ENCODE measurements at places on chromosomes 7 and 10. TPM values are rescaled to one million over a fixed set of nuclear protein-coding genes. Genes with fewer than 3 reads are reported as not detected.
A peak's percentile ranks its signal among the peaks of the same experiment; 100 is the strongest.

GRCh38 chr7:88842201-88842600, 46.7 kb upstream of the TEX47 start:
- no peaks in the 10 kb centered on the region for H3K4me1 ChIP-seq
- H3K27ac ChIP-seq: no peak overlapping the region
- no peaks in the 10 kb centered on the region for H3K36me3 ChIP-seq
- no peaks in the 10 kb centered on the region for H3K27me3 ChIP-seq

DNA sequence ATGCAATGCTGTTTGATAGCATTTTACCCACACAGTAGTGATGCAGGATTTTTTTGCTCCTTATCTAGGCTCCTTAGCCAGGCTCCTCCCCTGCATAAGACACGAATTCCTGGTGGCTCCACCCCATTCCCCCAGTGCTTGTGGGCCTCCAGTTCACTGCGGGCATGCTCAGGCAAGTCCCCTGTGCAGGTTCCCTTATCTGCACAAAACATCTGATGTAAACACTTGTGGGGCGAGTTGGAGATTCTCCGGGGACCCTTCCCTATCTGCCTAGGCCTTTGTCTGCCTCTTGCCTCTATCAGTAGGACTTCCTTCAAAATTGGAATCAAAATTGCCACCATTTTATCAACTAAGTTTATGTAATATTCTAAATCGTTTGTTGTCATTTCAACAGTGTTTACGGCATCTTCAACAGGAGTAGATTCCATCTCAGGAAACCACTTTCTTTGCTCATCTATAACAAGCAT, 5.4 kb upstream of the STK17A start:
- no peaks in the 10 kb centered on the region for H3K27me3 ChIP-seq
- peaks cover 3% of the 10 kb centered on the region for H3K4me1 ChIP-seq
- no peak overlapping the region for H3K27ac ChIP-seq
- no peak for DNase-seq

Gene HOXA4
- 1.8 TPM for total RNA-seq

Gene FBXL13
- 2.7 TPM for total RNA-seq

- peaks cover 11% of the 10 kb centered on the region for H3K4me1 ChIP-seq
- no peaks in the 10 kb centered on the region for H3K36me3 ChIP-seq
- DNase-seq: no peak
Observed at GRCh38 chr7:41699516-41699915, 3.4 kb downstream of the INHBA start.

Gene GSDME
- total RNA-seq: 41.9 TPM

DNA sequence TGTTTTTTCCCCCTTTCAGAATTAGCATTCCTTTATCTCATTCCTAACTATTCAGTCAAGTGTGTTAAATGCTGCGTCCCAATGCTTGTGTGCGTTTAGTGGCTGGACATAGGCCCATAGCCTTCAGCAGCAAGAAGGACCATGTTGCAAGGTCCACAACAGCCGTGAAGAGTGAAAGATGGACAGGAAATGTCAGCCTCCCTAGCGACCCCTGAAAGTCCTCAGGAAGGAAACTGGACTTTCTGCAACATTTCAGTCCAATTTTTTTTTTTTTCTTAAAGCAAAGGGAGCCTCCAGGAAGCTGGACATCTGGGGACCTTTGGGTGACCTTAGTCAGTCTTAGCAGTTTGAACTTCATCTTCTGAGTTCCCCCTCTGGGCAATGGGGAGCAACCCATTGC, 550.7 kb upstream of the MGMT start:
- no peak overlapping the region for H3K27ac ChIP-seq
- H3K27me3 ChIP-seq: no peaks in the 10 kb centered on the region
- no peaks in the 10 kb centered on the region for H3K36me3 ChIP-seq
- DNase-seq: no peak
- H3K4me3 ChIP-seq: no peak overlapping the region
- H3K4me1 ChIP-seq: no peaks in the 10 kb centered on the region

GRCh38 chr7:91504919-91505318, 240.7 kb downstream of the FZD1 start:
- no peak overlapping the region for H3K27ac ChIP-seq
- H3K4me1 ChIP-seq: no peaks in the 10 kb centered on the region
- no peaks in the 10 kb centered on the region for H3K36me3 ChIP-seq
- no peaks in the 10 kb centered on the region for H3K27me3 ChIP-seq
- DNase-seq: no peak
- no peak overlapping the region for H3K4me3 ChIP-seq

- no peaks in the 10 kb centered on the region for H3K27me3 ChIP-seq
- peaks cover 28% of the 10 kb centered on the region for H3K4me1 ChIP-seq
- H3K36me3 ChIP-seq: no peaks in the 10 kb centered on the region
- no peak overlapping the region for H3K4me3 ChIP-seq
- peak overlapping the region; percentile 7 for H3K27ac ChIP-seq
- DNase-seq: no peak
Observed at GRCh38 chr7:44887293-44887692, 2.0 kb upstream of the PURB start.

DNA sequence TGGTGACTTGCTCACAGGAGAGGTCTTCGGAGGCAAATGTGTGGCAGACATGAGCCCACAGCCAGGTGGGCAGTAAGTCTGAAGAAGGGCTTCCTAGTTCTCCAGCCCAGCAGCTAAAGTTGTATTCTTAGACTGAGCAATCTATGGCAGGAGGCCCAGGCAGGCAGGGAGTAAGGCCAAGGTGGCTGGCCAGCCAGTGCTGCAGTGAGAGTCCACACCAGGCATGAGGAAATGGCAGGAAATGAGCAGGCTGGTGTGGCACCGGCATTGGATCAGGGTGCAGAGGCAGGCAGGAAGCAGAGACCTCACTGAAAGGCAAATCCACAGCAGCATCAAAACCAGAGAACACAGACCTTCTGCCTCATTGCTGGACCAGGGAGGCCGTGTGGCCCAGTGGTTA, 84.6 kb upstream of the PDE1C start:
- no peaks in the 10 kb centered on the region for H3K36me3 ChIP-seq
- no peaks in the 10 kb centered on the region for H3K4me1 ChIP-seq
- H3K27me3 ChIP-seq: no peaks in the 10 kb centered on the region
- no peak overlapping the region for H3K4me3 ChIP-seq
- DNase-seq: no peak
- H3K27ac ChIP-seq: no peak overlapping the region

DNA sequence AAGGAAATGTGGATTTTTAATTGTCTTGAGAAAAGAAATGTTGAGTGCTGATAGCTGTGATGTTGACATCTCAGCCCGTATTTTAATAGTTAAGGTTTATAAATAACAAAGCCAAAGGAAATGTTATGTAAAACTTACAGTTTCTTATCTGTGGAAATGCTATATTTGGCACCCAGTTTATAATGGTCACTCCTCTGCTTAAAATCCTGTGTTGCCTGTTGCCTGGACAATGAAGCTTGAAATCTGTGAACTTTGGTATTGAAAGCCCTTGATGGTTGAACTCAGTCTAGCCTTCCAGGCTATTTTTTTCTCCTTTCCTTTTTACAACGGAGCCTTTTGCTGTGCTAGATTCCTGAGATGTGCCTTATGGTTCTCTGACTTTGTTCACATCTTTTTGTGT, 46.5 kb downstream of the MCU start:
- DNase-seq: no peak
- H3K27me3 ChIP-seq: no peaks in the 10 kb centered on the region
- no peak overlapping the region for H3K4me3 ChIP-seq
- H3K36me3 ChIP-seq: no peaks in the 10 kb centered on the region

GRCh38 chr10:124733571-124734245, 10.5 kb downstream of the FAM53B start:
- DNase-seq: no peak
- H3K27ac ChIP-seq: peak overlapping the region; percentile 61
- H3K4me1 ChIP-seq: peaks cover 97% of the 10 kb centered on the region
- no peaks in the 10 kb centered on the region for H3K27me3 ChIP-seq
- no peak overlapping the region for H3K4me3 ChIP-seq

Gene SPDYE16
- total RNA-seq: not detected

DNA sequence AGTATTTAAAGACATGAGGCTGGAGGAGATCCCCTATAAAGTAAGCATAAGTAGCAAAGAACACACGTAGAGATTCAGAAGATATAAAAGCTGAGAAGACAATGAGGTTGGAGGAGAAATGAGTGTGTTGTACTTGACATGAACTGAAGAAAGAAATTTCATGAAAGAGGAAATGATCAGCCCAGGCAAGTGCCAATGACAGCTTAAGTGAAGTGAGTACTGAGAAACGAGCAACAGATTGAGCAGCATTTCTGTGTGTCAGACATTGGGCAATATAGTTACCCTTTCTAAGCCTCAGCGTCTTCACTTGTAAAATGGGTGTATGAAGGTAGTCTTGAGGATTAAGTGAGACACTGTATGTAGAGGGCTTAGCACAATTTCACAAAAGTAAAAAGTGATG, 4.8 kb upstream of the LIPA start:
- no peaks in the 10 kb centered on the region for H3K27me3 ChIP-seq
- H3K27ac ChIP-seq: peak overlapping the region; percentile 40
- no peaks in the 10 kb centered on the region for H3K36me3 ChIP-seq
- no peak for DNase-seq
- no peaks in the 10 kb centered on the region for H3K4me1 ChIP-seq

DNA sequence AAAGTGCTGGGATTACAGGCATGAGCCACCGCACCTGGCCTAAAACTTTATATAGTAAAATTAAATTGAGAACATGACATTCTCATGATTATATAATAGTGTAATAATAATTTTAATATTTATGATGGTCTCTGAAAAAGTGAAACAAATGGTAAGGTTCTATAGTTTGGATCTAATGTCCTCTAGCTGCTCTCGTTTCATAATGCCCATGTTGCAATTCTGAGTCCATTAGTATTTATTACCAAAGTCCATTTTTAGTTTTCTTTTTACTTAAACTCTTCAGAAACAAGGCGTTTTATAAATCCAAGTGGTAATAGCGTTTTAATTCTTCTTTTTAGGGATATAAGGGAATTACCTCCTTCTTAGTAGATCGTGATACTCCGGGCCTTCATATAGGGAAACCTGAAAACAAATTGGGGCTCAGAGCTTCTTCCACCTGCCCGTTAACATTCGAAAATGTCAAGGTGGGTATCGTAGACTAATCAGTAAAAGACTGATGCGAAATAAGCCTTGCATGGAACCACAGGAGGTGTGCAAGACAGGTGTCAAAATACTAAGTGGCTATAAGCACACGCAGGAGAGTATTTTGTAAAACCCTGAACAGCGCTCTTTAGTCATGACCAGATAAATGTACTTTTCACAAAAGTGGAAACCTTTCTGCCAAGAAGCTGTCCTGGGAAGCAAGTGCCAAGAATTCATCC, 34.1 kb downstream of the ACADSB start:
- H3K4me1 ChIP-seq: peaks cover 4% of the 10 kb centered on the region
- H3K4me3 ChIP-seq: no peak overlapping the region
- H3K27me3 ChIP-seq: no peaks in the 10 kb centered on the region
- no peak for DNase-seq
- H3K27ac ChIP-seq: no peak overlapping the region
- peaks cover 25% of the 10 kb centered on the region for H3K36me3 ChIP-seq

Gene CDK1
- 8.0 TPM for total RNA-seq

- no peaks in the 10 kb centered on the region for H3K36me3 ChIP-seq
- H3K27me3 ChIP-seq: no peaks in the 10 kb centered on the region
- H3K4me3 ChIP-seq: no peak overlapping the region
- H3K4me1 ChIP-seq: peaks cover 11% of the 10 kb centered on the region
Observed at GRCh38 chr10:71633920-71634319, 85.7 kb downstream of the C10orf105 start.

Gene LLCFC1
- total RNA-seq: not detected

DNA sequence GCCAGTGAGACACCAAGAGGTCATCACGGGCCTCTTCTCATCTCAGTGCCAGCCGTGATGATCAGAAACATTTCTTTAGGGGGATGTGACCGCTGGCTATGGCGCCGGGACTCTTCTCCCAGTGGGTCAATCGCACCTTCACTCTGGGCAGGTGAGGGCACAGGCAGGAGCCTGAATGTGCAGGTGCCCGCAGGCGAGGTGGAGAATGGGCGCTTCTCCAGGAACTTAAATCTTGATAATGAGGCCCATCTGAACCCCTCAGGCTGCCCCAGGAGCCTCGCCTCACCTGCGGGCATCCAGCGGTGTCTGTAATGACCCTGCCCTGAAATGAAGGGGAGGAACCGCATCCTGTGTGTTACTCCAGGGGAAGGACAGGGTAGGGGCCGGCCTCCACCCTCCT, 204.7 kb downstream of the ADARB2 start:
- H3K27me3 ChIP-seq: no peaks in the 10 kb centered on the region
- no peaks in the 10 kb centered on the region for H3K4me1 ChIP-seq
- H3K36me3 ChIP-seq: no peaks in the 10 kb centered on the region
- DNase-seq: no peak
- H3K27ac ChIP-seq: no peak overlapping the region
- H3K4me3 ChIP-seq: no peak overlapping the region

GRCh38 chr7:105257338-105257737, 131.4 kb downstream of the SRPK2 start:
- H3K27ac ChIP-seq: no peak overlapping the region
- H3K27me3 ChIP-seq: no peaks in the 10 kb centered on the region
- no peaks in the 10 kb centered on the region for H3K36me3 ChIP-seq
- H3K4me3 ChIP-seq: no peak overlapping the region
- H3K4me1 ChIP-seq: peaks cover 13% of the 10 kb centered on the region
- DNase-seq: no peak

Gene TMEM270
- total RNA-seq: not detected

GRCh38 chr7:91533996-91534395, 269.8 kb downstream of the FZD1 start:
- no peak overlapping the region for H3K4me3 ChIP-seq
- no peaks in the 10 kb centered on the region for H3K27me3 ChIP-seq
- no peaks in the 10 kb centered on the region for H3K4me1 ChIP-seq
- H3K36me3 ChIP-seq: no peaks in the 10 kb centered on the region

Gene CPA4
- not detected for total RNA-seq

Gene PRPS1L1
- total RNA-seq: not detected

Gene NXPH1
- not detected for total RNA-seq

DNA sequence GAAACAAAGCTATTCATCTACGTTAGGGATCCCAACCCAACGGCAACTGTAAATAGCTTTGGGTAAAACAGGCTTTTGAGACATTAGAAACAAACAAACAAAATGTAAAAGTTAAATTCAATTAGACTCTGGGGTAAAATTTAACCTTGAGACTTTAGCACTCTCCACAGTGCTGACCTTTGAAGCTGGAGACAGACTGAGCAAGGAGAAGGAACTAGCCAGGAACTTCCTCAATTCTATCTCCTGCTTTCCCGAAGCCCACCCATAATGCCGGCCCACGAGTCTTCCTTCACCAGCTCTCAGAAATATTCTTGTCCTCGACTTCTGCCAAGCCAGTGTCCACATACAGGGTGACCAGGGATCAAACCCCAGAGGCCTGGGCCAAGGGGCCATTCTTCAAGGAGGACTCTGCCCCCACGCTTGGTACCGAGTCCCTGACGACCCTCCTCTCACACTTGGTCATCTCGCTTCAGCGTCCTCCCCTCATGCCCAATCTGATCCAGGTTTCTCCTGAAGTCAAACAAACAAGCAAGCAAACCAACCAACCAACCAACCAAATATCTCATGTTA, 114.1 kb downstream of the HIPK2 start:
- no peak overlapping the region for H3K4me3 ChIP-seq
- no peaks in the 10 kb centered on the region for H3K36me3 ChIP-seq
- H3K4me1 ChIP-seq: peaks cover 40% of the 10 kb centered on the region
- H3K27ac ChIP-seq: no peak overlapping the region

Gene TLL2
- total RNA-seq: not detected

Gene UFSP1
- total RNA-seq: 0.55 TPM

Gene RADIL
- total RNA-seq: 42.8 TPM
